ENCODE measurements at places on chromosomes 11 and 22.

DNA sequence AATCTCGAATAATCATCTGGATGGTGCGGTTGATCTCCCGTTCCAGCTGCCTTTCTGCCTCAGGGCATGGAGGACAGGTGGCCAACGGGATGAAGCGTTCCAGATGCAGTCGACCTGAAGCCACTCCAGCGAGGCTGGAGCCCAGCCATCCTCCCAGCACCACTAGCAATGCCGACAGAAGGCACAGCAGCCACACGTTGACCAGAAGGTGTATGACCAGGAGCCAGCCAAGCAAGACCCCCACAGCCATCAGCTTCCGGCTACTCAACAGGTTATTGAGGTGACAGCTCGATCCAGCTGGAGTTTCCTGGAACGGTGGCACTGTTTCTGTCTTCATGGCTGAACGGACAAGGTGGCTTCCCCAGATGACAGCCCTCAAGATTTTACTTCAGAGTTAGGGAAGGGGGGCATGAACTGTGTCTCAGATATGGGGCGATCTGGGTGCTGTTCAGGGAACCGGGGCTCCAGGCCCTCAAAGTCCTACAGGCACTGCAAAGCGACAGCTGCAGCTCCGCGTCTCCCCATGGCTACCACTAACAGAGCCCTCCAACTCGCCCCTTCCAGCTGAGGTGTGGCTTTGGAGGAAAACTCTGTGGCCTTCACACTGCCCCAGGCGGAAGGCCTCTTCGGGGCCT is 559 bp downstream of the SNX19 start:
- DNase-seq: no peak

GRCh38 chr11:125020342-125020741 is 42.8 kb upstream of the SLC37A2 start:
- no peak for DNase-seq

DNA sequence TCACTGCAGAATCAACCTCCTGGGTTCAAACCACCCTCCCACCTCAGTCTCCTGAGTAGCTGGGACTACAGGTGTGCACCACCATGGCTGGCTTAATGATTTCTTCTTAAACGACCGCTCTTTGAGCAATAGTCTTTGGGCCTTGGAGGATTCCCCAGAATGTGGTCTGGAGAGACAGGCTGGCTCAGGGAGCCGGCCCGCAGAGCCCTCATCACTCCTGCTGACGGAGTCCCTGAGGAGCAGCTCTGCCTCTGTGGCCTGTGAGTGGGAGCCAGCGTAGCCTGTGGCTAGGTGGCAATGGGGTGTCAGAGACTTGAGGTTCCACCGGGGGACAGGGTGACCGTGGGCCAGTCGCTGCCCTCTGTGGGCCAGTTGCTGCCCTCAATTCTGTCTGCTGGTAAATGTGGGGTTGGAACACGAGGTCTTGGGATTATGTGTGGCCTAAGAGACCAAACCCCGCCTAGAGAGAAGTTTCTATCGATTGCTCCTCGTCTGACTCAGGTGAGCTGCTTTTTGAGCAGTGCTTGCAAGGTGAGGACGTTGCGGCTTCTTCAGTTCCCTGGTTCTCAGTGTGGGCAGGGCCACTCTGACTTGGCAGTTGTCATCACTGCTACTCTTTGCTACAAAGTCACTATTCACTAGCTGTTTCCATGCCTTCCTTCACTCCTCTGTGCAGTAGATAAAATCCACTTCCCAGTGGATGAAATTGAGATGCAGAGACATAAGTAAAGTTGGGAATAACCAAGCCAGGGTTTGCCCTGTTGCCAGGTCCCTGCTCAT is 124.8 kb upstream of the NECTIN1 start:
- DNase-seq: no peak

DNA sequence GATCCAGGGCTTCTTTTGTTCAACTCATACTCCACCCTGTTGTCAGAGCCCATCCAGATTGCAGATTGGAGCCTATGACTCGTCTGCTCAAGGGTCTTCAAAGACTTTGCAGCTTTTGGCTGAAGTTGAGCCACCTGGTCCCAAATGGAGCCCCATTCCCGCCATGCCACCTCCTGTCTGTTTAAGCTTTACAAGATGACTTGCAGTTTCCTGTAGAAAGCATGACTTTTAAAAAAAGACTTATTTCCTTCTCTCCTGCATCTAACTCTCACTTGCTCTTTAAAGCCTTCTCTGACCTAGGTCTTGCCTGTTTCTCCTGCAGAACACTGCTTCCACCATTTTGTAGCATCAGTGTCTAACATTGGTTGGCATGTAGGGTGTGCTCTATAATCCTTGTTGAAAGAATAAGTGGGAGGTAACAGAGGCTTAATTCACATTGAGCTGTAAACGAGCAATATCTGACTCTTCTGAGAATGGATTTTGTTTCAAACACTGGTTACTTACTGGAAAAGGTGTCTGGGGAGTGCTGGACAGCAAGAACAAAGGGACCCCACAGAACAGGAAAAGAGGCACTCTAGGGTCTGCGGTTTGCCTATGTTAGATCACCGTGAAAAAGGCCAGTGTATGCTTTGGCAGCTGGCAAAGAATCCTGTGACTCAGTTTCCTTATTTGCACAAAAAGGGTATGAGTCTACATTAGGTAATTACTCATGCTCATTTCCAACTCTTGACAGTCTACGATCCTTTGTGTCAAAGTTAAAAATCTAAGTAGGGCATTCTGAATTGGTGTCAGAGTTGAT is 30.3 kb downstream of the NF2 start:
- DNase-seq: no peak

DNA sequence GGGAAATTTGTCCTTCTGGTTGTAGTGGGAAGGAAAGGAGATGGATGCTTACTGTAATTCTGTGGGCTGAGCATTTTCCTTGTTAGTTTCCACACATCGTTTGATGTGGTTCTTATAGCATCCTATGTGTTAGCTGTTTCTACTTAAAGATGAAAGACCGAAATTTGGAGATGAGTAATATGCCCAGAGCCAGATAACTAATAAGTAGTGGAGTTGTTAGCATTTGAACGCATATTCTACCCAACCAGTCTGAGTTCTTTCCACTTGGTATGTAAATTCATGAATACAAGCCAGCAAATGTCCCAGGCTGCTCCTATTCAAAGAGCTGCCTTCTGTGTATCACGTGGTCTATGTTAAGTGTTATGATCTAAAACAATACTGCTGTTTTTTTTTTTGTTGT is 14.6 kb downstream of the SPECC1L start:
- no peak for DNase-seq

DNA sequence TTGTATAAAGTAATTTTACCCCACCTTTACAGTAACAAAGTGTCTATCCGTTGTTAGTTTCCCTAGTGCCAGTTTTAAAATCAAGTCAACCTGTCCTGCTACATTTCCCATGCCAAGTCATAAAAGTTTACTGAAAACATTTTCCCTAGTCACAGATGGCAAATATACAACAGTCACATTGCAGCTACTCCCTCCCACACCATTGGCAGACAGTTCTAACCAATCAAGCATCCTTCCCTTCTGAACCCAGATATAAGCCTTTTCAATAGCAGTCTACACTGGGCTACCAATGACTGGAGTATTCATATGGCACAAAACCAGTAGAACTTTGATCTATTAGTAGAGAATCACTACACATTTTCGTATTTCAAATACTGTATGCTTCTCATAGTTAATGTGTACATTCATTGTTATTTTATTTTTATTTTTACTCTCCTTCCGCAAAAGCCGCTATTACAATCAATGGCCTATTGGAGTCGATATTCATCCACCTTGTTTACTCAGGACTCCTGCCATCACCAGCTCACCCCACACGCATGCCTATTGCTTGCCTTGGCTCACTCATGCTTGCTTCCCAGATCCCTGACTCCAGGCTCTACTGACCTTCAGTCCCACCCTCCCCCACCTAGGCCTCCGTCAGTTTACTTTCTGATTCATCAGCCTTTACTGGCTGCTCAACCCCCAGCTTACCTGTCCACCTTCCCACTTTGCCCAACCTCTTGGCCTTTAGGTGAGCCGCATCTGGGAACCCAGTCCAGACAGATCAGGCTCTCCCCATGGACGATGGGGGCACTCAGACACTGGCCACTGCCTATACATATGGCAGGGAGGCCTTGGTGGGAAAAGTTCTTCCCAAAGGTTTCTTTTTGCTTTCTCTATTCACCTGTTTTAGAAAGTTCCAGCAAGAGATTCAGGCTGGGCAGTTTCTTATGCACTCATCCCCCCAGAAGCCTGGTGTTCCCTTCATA is 408.4 kb downstream of the SOX6 start:
- DNase-seq: no peak

DNA sequence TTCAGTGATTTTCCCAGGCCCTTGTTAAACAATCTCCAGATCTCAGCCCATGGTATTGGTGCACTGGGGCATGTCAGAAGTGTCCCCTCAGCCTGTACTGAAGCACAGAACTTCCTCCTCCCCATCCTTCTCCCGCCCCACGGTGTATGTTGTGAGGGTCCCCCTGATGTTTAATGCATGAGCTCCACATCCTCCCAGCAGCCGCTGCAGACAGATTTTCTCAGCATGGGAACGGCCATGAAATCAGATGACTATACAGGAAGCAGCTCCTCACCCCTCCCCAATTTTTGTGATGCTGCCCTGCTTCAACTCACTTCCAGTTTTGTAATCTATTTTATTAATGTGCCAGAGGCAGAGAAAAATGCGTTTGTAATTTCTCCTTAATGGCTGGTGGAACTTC is 406.0 kb downstream of the MIAT start:
- no peak for DNase-seq

- no peak for DNase-seq
These were observed 3.6 kb upstream of the KAT5 start for GRCh38 chr11:65708451-65708850.

DNA sequence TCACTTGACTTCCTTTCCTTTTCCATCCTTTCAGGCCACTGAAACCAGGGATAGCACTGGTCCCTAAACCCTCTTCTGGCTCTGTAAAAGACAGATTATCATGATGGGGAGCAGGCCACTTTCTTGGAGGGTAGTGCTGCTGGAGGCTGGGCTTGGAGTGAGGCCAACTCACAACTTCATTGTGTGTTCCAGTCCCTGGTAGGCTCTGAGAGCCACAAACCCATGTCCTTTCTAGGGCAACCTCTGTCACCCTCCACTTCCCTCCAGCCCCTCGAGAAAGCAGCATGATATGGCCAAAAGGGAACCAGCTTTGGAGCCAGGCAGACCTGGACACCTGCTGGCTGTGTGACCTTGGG is 2.3 kb downstream of the TKFC start:
- no peak for DNase-seq

DNA sequence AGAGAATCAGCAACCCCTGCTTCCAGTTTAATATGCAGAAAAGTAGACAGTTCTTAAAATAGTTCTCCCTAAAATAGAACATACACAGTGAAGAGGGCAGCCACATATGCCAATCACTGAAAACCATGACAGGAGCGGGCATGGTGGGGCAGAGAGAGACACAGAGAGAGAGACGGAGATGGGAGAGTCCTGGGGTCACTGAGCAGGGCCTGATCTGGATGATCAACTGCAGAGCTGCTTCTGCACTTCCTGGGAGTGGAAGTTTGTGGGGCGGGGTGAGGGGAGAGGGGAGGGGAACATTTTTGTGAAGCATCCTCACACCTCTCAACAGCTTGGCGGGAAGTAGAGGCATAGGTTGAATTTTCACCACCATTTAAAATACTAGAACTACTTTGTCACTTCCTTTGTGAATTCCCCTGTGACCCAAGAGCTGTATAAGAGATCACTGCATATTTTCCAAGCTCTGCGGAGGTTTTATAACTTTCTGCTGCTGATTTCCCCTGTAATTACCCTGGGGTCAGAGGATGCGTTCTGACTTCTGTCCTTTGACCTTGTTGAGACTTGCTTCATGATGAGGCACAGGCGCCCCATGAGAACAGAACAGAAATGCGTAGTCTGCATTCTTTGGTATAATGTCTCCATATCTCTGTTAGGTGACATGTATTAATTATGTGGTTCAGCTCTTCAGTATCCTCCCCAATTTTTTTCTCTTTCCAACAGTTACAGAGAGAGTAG is 419.4 kb downstream of the BRD1 start:
- no peak for DNase-seq

GRCh38 chr11:105862736-105863367 is 159.2 kb downstream of the MSANTD4 start:
- no peak for DNase-seq

GRCh38 chr11:13486926-13487660 is 8.7 kb downstream of the PTH start:
- DNase-seq: peak; percentile 57

DNA sequence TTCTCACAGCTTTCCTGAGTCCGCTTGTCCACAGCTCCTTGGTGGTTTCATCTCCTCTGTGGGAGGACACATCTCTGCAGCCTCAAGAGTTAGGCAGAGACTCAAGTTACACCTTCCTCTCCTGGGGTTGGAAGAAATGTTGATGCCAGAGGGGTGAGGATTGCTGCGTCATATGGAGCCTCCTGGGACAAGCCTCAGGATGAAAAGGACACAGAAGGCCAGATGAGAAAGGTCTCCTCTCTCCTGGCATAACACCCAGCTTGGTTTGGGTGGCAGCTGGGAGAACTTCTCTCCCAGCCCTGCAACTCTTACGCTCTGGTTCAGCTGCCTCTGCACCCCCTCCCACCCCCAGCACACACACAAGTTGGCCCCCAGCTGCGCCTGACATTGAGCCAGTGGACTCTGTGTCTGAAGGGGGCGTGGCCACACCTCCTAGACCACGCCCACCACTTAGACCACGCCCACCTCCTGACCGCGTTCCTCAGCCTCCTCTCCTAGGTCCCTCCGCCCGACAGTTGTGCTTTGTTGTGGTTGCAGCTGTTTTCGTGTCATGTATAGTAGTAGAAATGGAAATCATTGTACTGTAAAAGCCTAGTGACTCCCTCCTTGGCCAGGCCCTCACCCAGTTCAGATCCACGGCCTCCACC is 11.7 kb downstream of the RASD2 start:
- peak; percentile 93 for DNase-seq

GRCh38 chr11:113193016-113193415 is 121.4 kb upstream of the TTC12 start:
- DNase-seq: no peak

DNA sequence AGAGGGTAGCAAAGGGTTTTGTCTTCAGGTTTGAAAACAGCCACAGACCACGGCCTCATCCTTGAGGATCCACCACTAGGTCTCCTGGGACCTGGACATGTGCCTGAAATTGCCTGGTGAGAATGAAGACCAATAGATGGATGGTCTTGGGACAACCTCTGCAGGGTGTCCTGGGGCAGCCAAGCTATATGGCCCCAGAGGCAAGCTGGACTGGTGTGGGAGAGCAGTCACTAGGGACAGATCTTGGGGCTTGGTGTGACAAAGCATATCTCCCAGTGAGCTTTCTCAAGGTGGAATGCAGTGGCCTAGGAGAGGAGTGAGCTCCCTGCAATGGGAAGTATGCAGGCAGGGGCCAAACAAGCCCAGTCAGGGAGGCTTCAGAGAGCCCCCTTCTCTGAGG is 13.6 kb downstream of the P2RY6 start:
- DNase-seq: no peak

- DNase-seq: no peak
These were observed 26.9 kb downstream of the TRMU start for GRCh38 chr22:46362203-46362933.

GRCh38 chr11:66432597-66432996 is 6.1 kb downstream of the MRPL11 start:
- DNase-seq: no peak

DNA sequence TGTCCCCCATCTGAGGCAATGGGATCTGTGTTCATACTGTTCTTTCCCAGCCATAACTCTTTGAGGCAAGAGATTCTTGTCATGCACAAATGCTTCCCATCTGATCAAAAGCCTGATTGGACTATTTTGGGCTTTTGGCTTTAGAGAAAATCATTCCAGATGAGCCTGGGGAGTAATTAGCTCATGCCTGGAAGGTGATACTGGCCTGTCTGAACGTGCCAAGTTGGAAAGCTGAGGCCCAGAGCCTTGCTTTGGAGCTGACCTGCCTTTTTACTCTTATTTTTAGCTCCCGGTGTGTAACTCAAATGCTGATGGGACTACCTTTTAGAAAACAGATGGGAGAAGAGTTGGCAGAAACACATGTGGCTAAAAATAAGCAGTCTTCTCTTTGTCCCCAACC is 105.0 kb downstream of the DBX1 start:
- DNase-seq: no peak
